ENCODE measurements at places on chromosomes 6 and 20.
A peak's percentile ranks its signal among the peaks of the same experiment; 100 is the strongest.

DNA sequence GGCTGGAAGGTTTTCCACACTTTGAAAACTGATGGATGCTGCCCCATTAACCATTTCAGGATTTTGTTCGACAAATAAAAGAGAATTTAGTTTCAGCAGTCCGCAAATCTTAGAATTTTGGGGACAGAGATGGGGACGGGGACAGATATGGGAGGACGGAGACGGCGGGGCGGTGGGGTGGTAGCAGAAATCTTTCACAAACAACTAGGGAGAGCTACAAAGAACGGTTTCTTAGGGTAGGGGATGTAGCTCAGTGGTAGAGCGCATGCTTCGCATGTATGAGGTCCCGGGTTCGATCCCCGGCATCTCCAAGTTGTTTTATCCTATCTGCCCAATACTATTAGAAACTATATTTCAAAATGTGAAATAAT is 15.1 kb downstream of the HMGN4 start:
- DNase-seq = no peak

GRCh38 chr20:10771435-10772140 is 97.8 kb upstream of the JAG1 start:
- DNase-seq = no peak

- peak; percentile 7 for DNase-seq
These were observed 89.4 kb upstream of the PAK5 start for GRCh38 chr20:9928281-9928737.

DNA sequence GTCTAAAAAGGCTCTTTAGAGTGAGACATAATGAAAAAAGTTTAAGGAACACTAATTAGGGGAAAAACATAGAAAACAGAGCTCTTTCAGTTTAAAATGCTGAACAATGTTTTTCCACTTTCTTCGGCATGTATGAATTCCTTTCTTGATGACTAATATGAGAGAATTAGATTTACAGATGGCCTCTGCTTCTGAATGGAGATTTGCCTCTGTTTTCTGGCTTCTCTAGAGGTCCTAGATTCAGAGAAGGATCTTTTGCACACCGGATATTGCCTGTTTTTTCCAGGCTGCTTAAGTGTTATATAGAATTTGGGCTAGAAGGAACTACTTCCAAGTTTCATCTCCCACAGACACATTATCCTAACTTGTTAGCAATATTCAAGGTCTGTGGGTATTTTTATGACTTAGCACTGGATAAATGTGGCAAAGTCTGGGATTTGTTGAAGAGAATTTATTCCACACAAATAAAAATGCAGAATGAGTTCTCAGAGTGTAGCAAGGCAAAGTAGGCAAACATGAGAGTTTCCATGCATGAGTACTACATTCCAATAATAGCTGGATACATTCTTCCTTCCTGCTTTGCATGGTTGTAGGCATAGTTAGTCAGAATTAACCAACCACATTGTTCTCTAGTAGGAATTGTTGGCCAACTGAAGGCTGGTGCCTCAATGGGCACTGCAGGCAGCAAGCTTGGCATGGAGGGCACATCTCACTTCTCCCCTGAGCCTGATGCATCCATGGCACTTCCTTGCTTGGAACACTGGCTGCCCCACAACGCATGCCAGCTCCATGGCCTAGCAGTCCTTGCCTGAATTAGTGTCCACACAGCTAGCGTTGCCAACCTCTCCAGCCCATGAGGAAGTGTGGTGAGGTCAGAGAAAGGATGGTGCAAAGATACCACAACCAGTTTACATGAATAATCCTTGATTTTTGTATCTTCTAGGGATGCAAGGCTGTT is 224.2 kb downstream of the CLIC5 start:
- no peak for DNase-seq

DNA sequence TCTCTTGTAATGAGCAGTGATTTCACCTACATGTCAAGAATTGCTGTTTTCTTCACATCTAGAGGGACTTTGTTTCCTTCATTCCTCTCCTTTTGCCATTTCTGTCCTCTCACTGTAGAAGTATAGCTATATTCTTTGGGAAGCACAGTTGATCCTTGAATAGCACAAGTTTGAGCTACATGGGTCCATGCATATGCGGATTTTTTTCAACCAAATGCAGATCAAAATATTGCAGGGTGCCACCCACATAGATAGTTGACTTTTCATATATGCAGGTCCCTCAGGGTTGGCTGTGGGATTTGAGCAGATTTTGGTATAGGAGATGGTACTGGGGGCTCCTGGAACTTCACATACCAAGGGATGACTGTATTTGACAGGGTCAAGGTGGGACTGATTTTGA is 41.1 kb downstream of the BLTP3A start:
- no peak for DNase-seq

DNA sequence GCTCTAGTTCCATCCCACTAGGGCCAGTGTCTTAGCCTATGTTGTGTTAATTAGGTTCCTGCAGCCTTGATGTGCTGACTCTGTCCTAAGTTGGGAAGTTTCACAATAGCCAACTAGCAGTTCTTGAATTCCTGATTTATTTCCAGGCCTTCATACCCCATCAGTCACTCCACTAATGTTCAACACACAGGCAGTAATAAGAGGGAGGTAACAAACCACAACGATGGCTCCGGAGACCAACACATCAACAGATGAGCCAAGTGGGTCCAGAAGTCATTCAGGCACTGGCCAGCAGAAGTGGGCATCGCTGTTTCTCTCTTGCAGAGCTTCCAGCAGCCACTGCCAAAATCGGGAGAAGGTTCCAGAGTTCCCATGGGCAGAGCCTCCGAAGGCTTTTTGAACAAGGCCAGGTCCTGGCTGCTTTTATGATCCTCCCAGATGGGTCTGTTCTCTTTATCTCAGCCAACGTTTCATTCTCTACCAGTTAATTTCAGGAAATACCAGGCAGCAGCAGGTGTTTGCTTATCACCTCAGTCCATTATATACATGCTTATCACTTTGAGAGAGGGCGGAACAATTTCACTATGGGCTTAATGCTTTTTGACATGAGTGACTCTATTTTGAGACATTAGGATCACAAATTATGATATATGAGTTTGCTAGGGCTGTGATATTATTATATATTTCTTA is 48.5 kb upstream of the NOP56 start:
- DNase-seq = no peak

- no peak for DNase-seq
These were observed 39.6 kb upstream of the PRELID3B start for GRCh38 chr20:59082077-59082740.

GRCh38 chr6:159655409-159655988 is 37.5 kb downstream of the SOD2 start:
- DNase-seq = no peak

DNA sequence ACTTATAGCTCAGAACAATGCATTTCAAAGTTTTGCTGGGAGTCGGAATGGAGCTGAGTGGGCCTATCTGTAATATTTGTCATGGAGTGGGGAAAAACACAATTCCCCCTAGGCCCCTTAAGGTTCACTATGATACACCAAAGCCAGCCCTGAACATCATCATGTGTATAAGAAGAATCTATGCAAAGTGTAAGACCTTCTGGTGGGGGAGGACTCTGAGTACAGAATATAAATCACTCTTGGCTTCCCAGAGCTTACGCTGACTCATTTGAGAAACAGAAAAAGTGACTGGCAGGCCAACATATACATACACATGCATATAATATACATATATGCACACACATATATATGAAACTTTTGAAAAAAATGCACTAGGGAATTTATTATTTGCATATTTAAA is 54.1 kb upstream of the UBR2 start:
- no peak for DNase-seq

DNA sequence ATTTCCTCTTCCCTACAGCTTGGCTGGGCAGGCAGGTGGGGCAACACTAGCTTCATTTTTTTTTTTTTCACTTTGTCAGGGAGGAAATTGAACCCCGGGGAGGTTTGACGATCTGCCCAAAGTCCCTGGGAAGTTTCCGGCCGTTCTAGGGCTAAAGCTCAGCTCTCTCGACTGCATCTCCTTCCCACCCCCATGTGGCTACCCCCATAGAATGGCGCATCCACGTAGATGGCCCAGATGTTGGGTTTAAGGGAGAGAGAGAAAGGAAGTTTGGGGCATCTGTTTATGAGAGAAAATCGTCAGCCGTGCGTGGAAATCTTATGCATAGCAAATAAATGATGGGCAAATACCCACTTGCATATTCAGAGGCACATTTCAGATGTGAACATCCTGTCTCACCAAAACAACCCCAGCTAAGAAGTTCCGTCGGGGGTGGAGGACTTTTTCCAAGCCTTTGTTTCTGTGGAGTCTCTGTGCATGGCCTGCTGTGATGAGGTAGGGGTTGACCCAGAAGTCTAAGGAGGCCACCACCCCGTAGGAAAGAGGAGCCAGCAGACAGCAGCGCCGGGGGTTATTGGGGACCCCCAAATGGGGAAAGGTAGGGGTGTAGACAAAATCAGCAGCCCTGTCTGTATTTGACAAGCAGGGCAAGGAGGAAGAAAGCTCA is 40.5 kb upstream of the ZNF831 start:
- no peak for DNase-seq

DNA sequence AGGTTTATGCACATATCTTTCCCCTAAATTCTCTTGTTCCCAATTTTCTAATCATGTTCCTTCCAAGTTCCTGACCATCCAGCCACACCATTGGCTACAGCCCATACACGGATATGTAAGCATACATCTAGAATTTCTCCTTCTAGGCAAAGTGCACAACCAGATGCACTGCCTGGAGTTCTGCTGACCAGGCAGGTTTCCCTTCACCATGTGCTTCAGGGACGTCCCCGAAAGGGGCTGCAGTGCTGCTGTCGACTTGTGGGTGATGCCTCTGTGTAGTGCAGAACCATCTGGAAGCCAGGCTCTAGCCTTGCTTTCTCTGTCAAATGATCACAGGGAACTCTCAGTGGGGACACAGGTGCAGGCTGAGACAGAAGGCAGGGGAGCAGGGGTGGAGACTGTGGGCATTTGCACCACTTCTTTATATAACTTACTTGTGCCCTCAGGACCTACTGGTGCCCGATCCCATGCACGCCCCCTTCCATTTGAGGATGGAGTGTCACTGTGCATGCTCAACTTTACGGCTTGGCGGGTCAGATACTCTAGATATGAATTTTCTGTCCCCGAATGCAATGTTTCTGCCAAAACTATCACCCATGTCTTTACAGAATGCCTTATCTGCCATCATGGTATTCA is 37.5 kb upstream of the SMOC2 start:
- no peak for DNase-seq

GRCh38 chr20:53176134-53176533 is 204.0 kb downstream of the TSHZ2 start:
- no peak for DNase-seq

DNA sequence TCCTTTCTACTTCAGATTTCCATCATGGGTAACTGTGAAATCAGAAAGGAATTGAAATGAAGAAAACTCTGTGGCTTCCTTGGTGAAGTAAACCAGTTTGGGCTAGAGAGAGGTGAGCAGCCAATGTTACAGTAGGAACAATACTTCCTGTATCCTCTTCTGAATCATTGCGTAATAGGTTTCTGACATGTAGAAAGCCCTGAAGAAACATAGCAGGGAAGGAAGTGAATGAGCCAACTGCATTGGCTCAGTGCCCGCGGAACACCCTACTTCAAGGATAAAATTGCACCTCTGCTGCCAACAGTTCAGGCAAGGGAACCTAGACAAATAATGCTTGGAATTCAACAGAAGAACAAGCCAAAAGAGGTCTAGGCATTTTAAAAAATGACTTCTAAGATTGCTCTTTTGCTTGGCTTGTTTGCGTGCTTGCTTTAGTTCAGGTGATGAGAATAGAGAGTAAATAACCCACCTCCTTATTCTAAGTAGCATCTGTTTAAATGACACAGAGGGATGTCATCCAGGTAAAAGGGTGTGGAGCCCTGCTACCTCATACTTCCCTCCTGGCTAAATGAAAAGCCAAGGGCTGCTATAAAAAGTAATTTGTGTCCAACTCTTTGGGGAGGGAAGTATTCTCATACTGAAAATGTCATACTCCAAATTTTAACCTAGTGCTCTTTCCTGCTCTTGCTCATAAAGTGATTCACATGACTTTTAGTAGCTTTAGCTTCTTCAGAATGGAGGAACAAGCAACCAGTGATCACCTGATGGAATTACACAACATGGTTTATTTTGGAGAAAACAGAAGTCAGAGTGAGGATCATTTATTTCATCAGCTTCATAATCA is 30.0 kb upstream of the AKIRIN2 start:
- DNase-seq = no peak
